ENCODE measurements at places on chromosomes 16 and 17.

DNA sequence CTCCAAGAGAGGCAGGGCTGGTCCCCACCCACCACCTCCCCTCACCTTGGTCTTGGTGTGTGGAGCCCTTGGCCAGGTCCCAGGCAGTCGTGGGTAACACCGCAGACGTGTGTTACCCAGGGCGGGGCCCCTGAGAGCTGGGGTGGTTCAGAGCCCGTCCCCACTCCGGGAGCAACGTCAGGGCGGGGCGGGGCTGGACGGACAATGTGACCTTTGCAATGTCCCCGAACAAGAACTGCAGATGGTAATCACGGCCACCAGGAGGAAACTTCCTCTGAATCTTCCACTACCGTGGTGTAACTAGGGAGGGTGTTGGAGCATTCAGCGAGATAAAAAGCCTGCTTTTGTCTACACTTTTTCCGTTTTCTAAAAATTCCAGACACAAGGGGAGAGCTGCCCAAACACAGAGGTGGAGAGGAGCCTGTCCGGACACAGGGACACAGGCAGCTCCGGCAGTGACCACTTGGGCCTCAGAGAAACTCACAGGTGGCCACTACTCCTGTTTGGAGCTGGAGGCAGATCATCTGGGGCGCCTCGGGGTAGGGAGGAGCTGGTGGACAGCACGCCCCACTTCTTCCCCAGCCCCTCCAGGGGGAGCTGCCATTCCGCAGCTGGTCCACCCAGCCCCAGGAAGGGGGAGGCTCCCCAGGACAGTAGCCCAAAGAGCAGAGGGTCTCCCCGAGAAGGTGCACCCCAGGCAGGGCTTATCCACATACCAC lies 14.2 kb upstream of the SLC38A10 start:
- DNase-seq = no peak

- DNase-seq = no peak
Measured at GRCh38 chr16:87216148-87216840, 100.9 kb downstream of the C16orf95 start.

DNA sequence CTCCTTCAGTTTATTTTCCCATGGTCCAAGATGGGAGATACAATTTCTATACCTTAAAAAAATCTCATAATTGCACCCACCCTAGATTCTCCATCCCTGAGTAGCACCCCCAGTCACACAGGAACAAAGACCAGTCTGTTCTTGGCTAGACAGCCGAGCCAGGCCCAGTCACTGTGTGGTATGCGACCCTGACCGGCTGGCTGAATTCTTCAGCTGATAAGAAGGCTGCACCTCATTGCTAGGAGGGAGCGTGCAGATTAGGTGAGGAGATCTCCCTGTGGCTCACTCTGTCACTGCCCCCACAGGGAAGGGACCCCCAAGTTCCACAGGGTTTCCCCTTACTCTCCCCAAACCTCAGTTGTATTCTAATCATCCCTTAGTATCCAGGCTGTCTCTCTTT lies 138.7 kb downstream of the SALL1 start:
- DNase-seq = no peak

DNA sequence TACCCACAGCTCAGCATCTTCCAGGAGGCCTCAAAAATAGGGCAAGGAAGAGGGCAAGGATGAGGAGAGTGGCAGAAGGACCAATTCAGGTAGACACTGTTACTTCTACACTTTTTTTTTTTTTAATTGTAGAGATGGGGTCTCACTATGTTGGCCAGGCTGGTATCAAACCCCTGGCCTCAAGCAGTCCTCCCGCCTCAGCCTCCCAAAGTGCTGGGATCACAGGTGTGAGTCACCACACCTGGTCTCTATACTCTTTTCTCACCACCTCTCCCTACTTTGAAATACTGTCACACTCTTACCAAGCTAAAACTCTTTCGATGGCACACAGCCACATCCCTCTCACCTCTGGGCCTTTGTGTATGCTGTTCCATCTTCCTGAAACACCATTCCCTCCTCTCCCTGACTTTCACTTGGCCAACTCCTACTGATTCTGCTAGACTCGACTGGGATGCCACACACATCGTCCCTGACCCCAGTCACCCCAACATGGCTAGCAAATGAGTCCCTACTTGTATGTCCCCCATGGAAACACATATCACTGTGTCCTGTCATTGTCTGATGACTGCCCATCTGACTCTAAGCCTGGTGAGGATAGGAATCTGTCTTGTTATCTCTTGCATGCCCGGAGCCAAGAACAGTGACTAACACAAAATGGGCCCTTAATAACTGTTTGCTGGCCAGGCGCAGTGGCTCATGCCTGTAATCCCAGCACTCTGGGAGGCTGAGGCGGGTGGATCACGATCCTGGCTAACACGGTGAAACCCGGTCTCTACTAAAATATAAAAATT lies 7.2 kb upstream of the SLC43A2 start:
- DNase-seq = no peak

GRCh38 chr17:43327421-43327820 lies 71.4 kb upstream of the ARL4D start:
- no peak for DNase-seq

- no peak for DNase-seq
Measured at GRCh38 chr17:44324092-44324570, 492 bp downstream of the SLC25A39 start.

DNA sequence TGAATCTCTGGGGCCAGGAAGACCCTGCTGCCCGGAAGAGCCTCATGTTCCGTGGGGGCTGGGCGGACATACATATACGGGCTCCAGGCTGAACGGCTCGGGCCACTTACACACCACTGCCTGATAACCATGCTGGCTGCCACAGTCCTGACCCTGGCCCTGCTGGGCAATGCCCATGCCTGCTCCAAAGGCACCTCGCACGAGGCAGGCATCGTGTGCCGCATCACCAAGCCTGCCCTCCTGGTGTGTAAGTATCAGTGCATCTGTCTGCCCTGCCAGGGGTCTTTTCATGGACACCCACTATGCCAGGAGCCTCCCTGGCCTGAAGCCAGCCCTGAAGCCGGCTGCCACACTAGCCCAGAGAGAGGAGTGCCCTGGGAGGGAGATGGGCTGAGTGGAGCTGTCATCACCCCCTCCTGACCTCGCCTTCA lies at the start of gene CETP:
TSS of gene CETP (plus strand) at position 100 of the 431 bp plus-strand sequence. CDS start at position 130, 30 bp downstream.
- no peak for DNase-seq

DNA sequence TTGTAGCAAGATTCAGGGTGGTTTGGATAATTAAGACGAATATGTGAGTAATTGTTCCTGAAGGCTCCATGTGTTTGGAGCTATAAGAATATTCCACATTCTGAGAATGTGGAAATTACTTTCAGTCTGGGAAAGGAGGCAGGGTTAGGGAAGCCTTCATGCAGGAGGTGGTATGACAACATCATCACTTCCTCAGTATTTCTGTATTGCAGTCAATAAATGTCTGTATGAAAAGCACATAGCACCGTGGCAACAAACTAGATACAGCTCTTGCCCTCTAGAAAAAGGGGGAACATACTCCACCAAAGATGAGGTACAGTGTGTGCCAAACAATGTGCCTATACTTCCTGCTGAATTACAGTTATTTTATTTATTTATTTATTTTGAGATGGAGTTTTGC lies 26.1 kb upstream of the DHRS7B start:
- no peak for DNase-seq

DNA sequence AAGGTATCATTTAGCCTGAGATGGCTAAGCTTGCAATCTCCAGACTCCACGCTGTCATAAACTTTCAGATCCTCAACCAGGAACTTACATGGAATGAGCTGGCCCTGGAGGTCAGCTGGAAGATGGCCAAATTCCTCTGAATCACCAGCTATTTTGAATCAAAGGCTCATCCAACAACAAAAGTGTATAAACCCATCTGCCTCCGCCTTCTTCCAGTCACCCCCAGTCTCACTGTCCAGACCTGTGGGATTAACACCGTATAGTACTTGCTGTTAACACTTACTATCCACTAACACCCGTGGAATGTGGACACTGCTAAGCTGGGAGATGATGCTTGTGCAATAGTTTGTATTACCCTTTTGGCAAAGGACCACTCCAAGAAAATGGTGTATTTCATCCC lies 1.9 kb upstream of the LCMT1 start:
- DNase-seq = peak; percentile 67

- DNase-seq = peak; percentile 79
Measured at GRCh38 chr17:44820631-44821212, 9.4 kb downstream of the GJC1 start.

DNA sequence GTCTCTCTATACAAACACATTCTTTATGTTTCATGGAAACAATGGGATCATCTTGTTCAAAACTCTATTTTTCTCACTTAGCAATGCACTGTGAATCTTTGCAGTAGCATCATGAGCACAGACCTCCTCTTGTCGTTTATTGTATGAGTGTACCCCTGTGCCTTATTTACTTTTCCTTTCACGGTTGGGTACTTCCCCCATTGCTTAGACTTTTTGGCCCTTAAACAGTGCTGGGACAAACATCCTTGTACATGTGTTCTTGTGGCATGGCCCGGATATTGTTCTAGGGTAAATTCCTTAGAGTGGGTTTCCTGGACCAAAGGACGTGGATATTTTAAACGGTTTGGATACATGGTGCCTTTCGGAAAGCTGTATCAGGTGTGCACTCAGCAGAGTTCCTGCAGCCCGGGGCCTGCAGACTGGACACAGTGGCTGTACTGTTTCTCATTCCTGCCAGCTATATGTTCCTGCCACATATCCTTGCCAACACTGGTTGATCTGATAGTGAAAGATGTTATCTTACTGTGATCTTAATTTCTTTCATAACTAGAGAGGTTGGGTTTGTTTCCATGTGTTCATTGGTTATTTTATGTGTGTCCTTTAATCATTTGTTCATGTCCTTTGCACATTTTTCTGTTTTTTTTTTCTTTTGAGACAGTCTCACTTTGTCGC lies 111.1 kb downstream of the OR1D5 start:
- DNase-seq = no peak

GRCh38 chr16:69036399-69037091 lies 68.9 kb upstream of the HAS3 start:
- no peak for DNase-seq

- no peak for DNase-seq
Measured at GRCh38 chr17:2624292-2624731, 30.9 kb downstream of the PAFAH1B1 start.

Data from amniotic stem cell (primary cell).